PC-3 (cell line): ENCODE measurements at places on chromosomes 1 and 21. TPM values are rescaled to one million over a fixed set of nuclear protein-coding genes. Genes with fewer than 3 reads are reported as not detected.

GRCh38 chr1:182629499-182630096 lies 25.4 kb upstream of the RGS16 start:
- DNase-seq, result no peak

DNA sequence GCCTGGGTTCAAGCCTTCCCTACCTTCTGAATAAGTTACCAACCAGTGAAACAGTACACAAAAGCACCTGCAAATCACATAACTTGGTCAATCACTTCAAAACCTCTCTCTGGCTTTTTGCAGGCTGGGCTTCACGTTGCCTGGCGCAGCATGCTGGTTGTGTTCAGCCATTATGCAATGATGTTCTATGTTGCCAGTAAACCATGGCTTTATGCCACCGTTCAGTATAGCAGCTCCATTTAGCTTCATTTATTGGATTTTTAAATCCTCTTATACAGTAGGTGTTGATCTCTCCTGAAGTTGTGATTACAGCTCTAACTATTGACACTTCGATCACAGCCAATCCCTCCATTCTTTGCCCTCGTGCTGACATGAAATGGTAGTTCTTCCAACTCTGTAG lies 233.6 kb upstream of the PTBP2 start:
- DNase-seq, result no peak

GRCh38 chr1:244896550-244896949 lies 32.2 kb upstream of the HNRNPU start:
- peak; percentile 80 for DNase-seq

Gene PLPPR5
- 2.1 and 2.7 TPM in 2 replicates for total RNA-seq
